WTC11 (cell line): ENCODE measurements at places on chromosomes 3 and 15. TPM values are rescaled to one million over a fixed set of nuclear protein-coding genes. Genes with fewer than 3 reads are reported as not detected.

TM4SF18 gene
- 1.6 to 2.4 TPM (median 2.2 TPM) in 3 replicates for total RNA-seq

SECISBP2L gene
- 28.4 to 30.5 TPM (median 30.4 TPM) in 3 replicates for total RNA-seq

PPP1R14D gene
- 0.25 TPM in 1 of 3 replicates, not detected in the others for total RNA-seq

PGBD4 gene
- total RNA-seq = 1.1 to 1.2 TPM (median 1.1 TPM) in 3 replicates

SLC2A2 gene
- total RNA-seq = 0.16 TPM in 1 of 3 replicates, not detected in the others

CCDC32 gene
- 12.8 to 15.6 TPM (median 13.7 TPM) in 3 replicates for total RNA-seq

SLCO2A1 gene
- total RNA-seq = 2.3 to 3.3 TPM (median 3.3 TPM) in 3 replicates

TIMP4 gene
- 4.1 to 11.8 TPM (median 4.8 TPM) in 3 replicates for total RNA-seq

MYLK gene
- 10.4 to 11.0 TPM (median 10.8 TPM) in 3 replicates for total RNA-seq

MAP2K5 gene
- total RNA-seq = 13.6 to 19.5 TPM (median 16.8 TPM) in 3 replicates

OSTN gene
- total RNA-seq = not detected in 3 replicates

CRTC3 gene
- total RNA-seq = 7.4 to 8.4 TPM (median 7.9 TPM) in 3 replicates

MYZAP gene
- 0.60 to 0.73 TPM (median 0.68 TPM) in 3 replicates for total RNA-seq

GUCA1C gene
- not detected in 3 replicates for total RNA-seq

GOLGA8Q gene
- total RNA-seq = 0.50 TPM in 1 of 3 replicates, not detected in the others

LDHAL6B gene
- not detected in 3 replicates for total RNA-seq

FBXO45 gene
- 15.0 to 16.1 TPM (median 15.4 TPM) in 3 replicates for total RNA-seq

SHC4 gene
- 0.44 to 0.63 TPM (median 0.46 TPM) in 3 replicates for total RNA-seq

FBXL22 gene
- total RNA-seq = 0.46 to 0.73 TPM (median 0.46 TPM) in 3 replicates
